ENCODE measurements at places on chromosomes 11 and 22. TPM values are rescaled to one million over a fixed set of nuclear protein-coding genes. Genes with fewer than 3 reads are reported as not detected.

DNA sequence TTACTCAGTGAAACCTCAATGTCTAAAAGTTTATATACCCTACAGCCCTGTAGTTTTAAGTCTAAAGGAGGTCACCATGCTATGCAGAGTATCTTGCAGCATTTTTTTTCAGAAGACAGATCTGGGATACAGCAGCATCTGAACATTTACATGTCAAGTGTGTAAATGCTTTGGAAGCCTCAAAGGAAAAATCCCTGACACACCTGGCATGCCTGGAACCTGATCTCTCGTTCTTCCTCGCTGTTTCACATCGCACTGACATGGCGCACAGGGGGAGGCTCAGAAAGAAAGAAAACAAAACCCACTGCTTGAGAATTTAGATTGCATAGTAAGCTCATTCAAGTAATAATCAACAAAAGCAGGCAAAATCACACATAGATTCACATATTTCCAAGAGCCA, 31.0 kb downstream of the PAX6 start:
- DNase-seq = no peak

DNA sequence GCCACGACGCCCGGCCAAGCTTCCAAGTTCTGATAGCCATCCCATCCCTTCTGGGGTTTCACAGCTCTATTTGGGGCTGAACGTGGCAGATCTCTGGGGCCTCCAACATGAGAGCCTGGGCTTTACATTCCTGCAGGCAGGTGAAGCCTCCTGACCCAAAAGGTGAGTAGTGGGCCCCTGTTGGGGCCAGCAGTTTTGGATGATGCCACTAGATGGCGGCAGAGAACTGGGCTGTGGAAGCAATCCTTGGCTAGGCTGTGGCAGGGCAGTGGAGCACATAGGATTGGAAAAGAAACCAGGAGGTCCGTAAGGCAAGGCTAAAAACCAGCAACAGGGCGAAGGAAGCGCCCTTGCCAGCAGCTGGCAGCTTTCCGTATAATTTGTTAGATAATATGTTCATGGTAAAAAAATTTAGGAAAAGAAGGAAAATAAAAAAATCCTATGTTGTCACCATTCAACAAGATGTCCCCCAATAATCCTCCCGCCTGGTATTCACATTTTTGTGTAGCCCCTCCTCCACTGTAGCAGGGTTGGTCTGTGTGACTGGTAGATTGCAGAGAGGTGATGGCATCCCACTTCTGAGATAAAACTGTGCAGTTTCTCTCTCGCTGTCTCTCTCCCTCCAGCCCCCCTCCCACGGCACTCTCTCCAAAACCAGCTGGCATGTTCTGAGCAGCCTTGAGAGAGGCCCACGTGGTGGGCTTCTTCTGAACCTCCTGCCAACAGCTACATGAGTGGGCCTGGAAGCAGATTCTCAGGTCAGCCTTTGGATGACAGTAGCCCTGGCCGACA, 43.6 kb upstream of the OR4B1 start:
- DNase-seq = no peak

- no peak for DNase-seq
Measured at GRCh38 chr11:77558380-77558779, 31.4 kb upstream of the AQP11 start.

DNA sequence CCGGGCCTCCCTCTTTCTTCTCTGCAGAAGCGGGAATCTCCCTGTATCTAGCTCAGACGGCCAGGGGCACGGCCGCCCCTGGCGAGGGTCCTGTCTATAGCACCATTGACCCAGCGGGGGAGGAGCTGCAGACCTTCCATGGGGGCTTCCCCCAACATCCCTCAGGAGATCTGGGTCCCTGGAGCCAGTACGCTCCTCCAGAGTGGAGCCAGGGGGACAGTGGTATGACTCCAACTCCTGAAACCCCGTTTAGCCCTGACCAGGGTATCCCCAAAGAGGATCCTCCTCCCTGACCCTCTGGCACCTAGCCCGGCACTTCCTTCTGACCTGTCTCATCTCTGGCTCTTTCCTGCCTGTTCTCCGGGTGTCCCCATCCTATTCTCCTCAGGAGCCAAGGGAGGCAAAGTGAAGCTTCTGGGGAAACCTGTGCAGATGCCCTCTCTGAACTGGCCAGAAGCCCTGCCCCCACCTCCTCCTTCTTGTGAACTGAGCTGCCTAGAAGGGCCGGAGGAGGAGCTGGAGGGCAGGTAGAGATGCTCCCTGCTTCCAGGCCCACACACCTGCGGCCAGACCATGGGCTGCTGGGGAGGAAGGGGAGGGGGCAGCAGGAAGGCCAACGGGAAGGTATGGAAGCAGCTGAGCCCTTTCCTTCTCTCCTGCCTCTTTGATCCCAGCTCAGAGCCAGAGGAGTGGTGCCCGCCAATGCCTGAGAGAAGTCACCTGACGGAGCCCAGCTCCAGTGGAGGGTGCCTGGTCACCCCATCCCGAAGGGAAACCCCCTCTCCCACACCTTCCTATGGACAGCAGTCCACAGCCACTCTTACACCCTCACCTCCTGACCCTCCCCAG, 12.9 kb downstream of the ROBO3 start:
- DNase-seq = no peak

DNA sequence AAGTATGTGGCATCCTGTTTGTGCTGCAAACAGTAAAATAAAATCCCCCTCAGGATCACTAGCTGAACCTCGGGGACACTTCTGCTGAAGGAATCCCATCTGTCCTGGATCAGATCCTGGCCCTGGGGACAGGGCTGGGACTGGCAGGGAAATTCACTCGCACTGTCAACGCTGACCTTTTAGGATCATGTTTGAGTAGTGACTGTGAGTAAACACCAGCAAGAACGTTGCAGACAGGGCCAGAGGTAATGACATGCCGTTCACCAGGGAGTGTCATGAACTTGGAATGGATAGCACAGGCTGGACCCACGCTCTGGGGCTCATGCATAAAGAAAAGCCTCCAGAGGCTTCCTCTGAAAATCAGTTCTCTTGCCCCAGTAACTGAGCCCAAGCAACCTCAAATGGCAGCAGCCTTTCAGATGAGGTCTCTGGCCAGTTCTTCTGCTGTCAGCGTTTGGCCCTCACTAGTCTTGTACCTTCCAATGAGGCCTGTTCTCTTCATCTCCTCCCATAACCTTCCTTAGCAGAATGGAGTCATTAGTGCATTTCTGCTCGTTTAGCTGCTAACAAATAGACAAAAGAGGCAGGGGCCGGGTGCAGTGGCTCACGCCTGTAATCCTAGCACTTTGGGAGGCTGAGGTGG, 51.0 kb upstream of the BARX2 start:
- no peak for DNase-seq

DNA sequence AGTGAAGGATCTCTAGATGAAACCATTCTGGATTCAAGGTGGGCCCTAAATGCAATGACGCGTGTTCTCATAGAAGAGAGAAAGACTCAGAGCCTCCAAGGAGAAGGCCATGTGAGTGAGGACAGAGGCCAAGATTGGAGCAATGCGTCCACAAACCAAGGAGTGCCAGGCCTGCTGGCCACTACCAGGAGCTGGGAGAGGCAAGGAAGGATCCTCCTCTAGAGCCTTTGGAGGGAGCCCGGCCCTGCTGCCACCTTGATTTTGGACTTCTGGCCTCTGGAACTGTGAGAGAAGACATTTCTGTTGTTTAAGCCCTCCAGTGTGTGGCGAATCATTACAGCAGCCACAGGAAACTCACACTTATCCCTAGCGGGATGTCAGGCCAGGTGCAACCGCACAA, 52.7 kb upstream of the SHANK2 start:
- DNase-seq = no peak

DNA sequence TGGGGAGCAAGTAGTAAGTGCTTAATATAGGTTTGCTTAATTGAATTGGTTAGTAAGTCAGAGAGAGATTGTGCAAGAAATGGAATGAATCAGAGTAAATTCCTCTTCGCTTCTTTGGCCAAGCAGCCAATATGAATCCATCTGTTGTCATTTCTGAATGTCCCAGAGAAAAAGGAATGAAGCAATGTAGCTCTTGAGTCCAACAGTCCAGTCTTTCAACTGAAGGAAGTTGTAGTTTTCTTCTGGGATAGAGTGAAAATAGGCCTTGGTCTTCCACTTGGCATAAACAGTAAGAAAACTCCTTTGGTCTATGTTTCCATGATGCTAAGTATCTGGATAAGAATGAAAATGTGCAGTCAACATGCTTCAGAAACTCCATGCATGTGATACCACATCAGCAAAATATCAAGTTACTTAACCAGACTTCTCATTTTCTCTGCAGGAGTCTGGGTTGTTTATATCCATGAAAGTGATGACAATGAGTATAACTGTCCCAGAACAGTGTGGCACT, 1.8 kb upstream of the FIBIN start:
- DNase-seq = no peak

DNA sequence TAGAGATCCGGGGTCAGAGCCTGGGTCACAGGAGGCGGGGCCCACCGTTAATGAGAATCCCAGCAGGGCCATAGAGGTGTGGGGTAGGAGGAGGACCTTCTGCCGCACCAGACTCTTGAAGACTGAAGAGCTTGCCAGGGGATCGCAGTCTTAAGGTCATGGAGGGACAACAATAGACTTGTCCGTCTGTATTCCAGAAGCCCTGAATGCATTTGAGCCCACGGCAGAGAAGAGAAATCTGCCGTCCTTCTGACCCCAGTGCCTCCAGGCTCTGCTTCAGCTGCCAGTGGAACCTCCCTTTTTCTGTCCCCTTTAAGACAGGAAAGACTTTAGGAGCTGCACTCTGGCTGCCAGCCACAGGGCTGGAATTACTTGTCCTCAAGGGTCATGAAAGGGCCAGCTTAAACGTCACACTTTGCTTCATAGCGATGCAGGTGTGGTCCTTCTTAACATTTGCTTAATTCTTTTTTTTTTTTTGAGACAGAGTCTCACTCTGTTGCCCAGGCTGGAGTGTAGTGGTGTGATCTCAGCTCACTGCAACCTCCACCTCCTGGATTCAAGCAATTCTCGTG, 15.5 kb upstream of the ST3GAL4 start:
- no peak for DNase-seq

DNA sequence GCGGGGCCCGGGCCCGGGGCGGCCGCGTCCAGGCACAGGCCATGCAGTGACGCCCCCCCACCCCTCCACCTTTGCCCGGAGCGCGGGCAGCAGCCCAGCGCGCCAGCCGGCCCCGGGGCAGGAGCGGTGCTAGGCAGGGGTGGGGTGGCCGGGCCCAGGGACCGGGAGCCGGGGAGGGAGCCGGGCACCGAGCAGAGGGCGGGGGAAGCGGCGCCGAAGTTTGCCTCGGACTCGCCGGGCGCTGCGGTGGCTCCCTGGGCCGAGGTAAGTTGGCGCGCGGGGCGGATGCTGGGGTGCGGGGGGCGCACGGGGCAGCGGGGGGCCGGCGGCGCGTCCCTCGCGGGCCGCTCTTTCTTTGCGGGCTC, 332 bp downstream of the TEAD1 start:
- no peak for DNase-seq

DNA sequence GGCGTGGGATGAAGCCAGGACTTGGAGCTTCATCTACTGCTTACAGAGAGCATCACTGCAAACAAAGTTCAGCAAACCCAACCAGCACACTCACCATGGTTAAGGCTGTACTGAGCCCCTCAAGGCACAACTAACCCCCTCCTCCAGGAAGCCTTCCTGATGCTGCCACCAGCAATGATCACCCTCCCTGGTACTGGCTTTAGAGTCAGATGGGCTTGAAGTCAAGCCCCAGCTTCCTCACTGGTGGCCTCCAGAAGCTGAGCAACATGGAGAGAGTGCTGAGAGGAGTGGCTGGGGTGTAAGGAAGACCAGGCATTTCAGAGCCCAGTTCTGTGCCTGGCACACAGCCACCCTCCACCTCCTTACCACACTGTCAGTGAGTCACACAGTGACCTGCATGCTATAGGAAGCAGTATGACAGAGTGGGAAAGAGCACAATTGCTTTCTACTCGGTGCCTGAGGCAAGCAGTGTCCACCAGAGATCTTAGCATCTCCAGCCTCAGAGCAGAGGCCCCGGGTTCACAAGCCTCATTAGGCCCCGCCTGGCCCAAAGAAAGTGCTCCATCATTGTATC, 24.7 kb upstream of the BAIAP2L2 start:
- DNase-seq = no peak

GRCh38 chr11:76406359-76406758, 25.2 kb downstream of the GVQW3 start:
- DNase-seq = no peak

GRCh38 chr22:44473580-44473979, 24.5 kb downstream of the RTL6 start:
- no peak for DNase-seq

GRCh38 chr11:13859892-13860291, 102.6 kb upstream of the SPON1 start:
- no peak for DNase-seq

Gene MS4A6A
- polyA plus RNA-seq = 13.9 TPM

Gene HBG1
- 4.8 TPM for polyA plus RNA-seq

Measured in right renal pelvis (tissue), 4 donors.